ENCODE measurements at places on chromosomes 5 and 9.

DNA sequence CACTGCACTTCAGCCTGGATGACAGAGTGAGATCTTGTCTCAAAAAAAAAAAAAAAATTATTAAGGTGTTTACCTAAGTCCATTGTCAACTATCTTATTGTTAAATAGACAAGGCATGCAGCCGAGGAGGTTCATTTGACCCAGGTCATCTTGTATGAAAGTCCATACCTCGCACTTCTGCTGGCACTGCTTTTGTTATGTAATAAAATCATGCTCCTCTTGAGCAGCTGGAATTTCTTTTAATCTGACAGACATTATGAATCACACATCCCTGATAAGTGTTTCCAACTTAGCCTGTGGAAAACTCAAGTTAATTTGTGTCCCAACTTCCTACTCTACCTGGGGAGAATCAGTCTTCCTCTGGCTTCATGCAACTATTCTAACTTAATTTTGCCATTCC is 315.6 kb upstream of the KLF4 start:
- DNase-seq, result no peak

DNA sequence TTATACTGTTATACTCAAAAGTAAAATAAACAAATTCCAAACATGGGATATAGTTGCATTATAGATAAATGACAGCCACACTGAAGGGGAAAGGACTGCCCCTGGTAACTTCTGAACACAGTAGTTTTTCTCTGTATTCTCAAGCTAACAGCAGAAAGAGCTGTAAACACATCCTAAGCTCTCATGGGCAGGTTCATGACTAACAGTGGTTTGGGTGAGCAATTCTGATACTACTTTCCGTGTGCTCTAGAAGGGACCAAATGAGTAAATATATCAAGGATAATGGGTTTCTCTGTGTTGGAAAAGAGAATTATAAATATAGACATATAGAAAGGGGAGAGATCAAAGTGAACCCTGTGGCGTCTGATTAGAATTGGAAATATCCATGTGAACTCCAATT is 2.2 kb upstream of the LCN6 start:
- DNase-seq, result no peak

- no peak for DNase-seq
Measured at GRCh38 chr5:2631758-2632157, 119.7 kb downstream of the IRX2 start.

DNA sequence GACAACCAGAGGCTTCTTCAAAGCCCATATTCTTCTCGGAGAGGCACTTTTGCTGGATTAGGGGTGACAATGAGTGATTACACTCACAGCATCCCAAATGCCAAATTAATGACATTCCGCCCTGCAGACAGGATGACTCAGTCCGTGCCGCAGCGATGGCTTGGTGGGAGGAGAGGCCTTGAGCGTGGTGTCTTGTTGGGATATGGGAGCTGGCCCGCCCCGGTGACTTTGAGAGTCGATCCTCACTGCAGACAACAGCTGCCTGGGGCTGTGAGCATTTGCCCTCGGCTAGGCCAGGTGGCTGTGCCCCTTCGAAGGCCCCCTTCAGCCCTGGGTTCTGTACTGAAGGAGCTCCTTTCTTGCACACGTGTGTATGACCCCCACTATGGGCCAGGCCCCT is 29.8 kb downstream of the OLFM1 start:
- no peak for DNase-seq

- DNase-seq, result no peak
Measured at GRCh38 chr9:95090023-95090791, 227.3 kb downstream of the FANCC start.

DNA sequence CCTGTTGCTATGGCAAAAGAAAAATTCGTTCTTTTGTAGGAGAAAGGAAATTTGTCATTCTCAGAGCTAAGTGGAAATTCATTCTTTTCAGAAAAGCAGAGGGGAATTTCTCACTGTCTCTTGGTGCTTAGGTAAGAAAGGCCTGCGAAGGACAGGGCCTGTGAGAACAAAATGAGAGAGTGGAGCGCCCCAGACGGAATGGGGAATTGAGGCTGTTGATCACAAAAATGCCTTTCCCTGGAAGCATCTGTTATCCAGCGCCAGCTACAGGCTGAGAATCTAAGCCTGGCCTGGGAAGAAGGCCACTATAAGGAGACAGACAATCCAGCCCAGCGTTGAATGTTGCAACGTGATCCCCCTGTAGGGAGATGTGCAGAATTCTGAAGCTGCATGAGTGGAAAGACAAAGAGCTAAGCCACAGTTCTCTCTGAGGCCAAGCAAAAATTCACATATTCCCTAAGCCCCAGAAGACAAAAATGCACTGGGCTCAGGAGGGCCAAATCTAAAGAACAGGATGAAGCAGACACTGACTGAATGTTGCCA is 44.8 kb upstream of the CLK4 start:
- DNase-seq, result no peak

GRCh38 chr9:14106699-14107098 is 207.2 kb downstream of the NFIB start:
- no peak for DNase-seq

DNA sequence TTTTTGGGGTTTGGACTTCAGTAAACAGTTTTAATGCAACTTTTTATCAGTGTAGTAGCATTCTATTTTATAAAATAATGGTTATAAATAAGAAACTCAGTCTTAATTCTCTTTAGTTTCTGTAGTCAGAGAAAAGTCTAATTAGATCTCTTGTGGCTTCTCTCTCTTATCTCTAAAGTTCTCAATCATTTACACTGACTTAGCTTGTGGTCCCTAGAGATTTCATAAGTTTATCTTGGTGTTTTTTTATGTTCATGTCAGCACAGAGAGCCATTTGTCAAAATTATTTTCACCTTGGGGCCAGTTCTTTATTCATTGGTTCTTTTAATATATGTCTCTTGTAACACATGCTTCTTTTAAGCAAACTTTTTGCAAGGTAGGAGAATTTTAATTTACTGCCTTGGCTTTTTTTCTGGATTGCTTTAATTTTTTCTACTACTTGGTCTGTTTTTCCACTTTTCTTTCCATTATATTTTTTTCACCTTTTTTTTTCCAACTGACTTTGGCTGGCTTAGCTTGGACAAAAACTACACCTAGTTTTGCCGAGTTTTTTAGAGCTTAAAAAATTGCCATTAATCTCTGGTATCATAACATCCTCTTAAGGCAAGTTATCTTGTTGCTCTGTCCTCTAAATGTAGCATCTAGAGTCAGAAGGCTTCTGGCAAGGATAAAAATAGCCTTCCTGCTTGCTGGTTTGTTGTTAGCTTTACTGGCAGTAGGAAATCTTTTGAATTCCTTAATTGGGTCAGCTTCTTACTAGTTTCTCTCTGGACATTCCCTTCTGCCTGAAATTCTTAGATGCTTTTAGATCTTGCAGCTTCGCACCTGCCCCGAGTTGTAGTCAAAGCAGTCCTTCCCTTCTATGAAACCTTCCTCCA is 35.3 kb downstream of the CPEB4 start:
- DNase-seq, result no peak

DNA sequence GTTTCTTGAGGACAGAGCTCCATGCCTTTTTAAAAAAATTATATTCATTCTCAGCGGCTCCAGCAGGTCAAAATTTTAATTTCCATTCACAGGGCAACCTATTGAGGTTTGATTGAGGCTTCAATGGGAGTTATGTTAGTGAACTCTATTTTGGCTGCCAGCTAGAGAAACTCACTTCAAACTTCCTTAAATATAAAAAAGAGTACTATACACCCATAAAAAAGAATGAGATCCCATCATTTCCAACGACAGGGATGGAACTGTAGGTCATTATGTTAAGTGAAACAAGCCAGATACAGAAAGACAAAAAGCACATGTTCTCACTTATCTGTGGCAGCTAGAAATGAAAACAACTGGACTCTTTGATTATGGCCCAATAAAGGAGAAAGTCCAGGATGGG is 176.8 kb upstream of the IL12B start:
- DNase-seq, result no peak

GRCh38 chr9:138112791-138113600 is 235.4 kb downstream of the CACNA1B start:
- DNase-seq, result no peak

DNA sequence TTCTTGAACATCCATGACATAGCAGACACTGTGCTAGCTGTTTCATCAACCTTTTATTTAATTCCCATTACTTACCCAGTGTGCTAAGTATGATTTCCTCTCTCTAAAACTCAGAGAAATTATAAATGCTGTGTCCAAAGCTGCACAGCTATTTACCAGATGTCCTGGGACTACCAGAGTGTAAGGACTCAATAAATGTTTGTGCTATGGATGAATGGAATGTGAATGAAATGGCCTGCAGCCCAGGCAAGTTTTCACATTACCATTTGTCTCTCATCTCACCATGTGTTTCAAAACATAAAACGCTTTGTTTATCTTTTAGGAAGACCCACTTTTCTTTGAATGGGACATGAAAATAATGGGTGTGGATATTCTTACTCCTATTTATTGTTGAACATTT is 96.2 kb downstream of the ARHGEF28 start:
- DNase-seq, result no peak

- DNase-seq, result no peak
Measured at GRCh38 chr5:172554562-172554961, 86.5 kb upstream of the NEURL1B start.

DNA sequence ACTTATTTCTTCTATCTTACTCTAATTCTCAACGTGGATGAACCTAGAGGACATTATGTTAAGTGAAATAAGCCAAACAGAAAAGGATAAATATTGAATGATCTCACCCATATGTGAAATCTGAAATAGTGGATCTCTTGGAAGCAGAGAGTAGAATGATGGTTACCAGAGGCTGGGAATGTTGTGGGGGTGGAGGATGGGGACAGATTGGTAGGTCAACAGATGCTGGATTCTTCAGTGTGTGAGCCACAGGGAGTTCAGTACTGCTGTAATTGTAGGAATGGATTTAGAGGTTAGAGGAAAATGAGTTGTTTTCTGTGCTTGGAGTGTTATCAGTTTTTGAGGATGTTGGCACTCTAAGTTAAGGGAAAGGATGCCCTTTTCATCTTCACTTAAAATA is 190.6 kb downstream of the FBXL7 start:
- no peak for DNase-seq

DNA sequence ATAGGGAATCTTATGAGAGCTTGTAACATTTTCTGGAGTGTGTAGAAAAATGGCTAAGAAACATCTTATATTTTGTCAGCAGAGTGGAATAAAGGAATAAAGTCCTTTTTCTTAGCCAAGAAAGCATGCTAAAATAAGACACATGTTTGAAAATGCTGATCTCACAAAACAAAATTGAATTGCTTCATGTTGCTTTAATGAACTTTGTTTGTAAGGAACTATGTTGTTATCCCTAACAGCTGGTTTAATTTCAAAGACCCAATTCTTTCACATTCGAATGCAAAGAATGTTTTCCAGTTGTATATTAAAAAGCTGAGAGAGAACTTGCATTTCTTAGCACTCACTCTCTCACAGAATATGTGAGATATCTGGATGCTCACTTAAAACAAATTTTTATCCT is 107.6 kb downstream of the MUSK start:
- no peak for DNase-seq

- no peak for DNase-seq
Measured at GRCh38 chr9:133731876-133732638, 6.1 kb downstream of the SARDH start.

GRCh38 chr9:111231801-111232580 is 98.0 kb downstream of the OR2K2 start:
- DNase-seq, result no peak

DNA sequence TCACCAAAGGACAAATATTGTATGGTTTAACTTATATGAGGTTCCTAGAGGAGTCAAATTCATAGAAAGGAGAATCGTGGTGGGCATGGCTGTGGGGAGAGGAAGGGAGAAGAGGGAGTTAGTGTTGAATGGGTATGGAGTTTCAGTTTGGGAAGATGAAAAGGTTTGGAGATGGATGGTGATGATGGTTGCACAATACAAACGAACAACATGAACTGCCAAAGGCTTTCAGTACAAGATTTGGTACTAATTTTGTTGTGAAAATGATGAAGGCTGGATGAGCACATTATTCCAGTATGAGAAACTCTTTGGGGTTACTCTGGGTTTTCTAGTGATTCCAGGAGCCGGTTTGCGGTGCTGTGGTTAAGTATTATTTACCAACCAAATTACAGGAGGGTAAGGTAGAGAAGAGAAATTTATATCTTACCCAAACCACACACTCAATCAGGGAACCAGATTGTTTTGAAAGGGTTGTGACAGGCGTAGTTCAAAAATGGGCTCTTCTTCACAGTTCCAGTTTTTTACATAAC is 112.0 kb upstream of the TBC1D2 start:
- no peak for DNase-seq

DNA sequence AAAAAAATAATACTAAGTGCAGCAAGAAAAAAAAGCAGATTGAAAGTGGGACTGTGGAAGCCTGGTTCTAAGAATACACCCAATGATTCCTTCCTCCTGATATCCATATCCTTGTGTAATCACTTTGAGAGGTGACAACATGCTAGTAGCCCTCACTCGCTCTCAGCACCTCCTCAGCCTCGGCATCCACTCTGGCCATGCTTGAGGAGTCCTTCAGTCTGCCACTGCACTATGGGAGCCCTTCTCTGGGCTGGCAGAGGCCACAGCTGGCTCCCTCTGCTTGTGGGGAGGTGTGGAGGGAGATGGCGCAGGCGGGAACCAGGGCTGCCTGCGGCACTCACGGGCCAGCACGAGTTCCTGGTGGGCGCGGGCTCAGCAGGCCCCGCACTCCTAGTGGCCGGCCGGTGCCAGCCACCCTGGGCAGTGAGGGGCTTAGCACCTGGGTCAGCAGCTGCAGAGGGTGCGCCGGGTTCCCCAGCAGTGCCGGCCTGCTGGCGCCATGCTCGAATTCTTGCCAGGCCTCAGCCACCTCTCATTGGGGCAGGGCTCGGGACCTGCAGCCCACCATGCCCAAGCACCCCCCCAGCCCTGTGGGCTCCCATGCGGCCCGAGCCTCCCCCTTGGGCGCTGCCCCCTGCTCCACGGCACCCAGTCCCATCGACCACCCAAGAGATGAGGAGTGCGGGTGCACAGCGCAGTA is 24.5 kb upstream of the SELENOP start:
- DNase-seq, result no peak

DNA sequence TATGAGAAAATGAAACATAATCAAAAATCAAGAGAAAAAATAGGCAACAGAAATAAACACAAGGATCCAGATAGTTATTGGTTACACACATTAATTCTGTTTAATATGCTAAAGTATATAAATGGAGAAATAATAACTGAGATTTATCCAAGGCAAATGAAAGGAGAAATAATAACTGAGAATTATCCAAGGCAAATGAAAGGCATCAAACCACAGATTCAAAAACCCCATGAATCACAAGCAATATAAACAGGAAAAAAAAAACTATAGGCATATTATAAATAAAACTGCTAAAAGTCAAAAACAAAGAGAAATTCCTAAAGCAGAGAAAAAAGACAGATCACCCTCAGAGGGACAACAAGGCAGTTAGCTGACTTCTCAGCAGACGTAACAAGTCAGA is 10.9 kb downstream of the DUSP1 start:
- DNase-seq, result no peak

DNA sequence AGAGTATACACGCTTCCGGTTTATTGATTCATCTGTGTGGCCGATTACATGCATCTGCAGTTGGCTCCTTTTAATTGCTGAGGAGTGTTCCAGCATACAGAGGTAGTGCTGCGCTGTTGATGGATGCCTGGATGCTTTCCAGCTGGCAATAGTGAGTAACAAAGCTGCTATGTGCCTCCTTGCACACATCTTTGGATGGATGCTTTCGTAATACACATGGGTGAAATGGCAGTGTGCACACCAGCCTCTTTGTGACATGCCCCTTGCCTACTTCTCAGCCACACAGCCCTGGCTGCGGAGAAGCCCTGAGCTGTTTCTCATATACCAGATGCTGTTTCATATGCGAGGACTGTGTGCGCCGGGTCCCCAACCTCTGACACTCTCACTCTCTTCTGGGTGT is 151.0 kb downstream of the GADD45G start:
- DNase-seq, result no peak

All from HL-60 (cell line).